ENCODE measurements at places on chromosomes 3 and 15. TPM values are rescaled to one million over a fixed set of nuclear protein-coding genes. Genes with fewer than 3 reads are reported as not detected.

TPRG1 gene
- 1.5 TPM for total RNA-seq

CCDC54 gene
- not detected for total RNA-seq

GMNC gene
- total RNA-seq: 2.2 TPM

PDZRN3 gene
- total RNA-seq: 114 TPM

CD200R1 gene
- total RNA-seq: 0.82 TPM

FBXO40 gene
- total RNA-seq: 245 TPM

PIERCE2 gene
- total RNA-seq: 8.7 TPM

FOXL2 gene
- total RNA-seq: not detected

CXCR6 gene
- 0.33 TPM for total RNA-seq

COPG1 gene
- total RNA-seq: 86.1 TPM

ZNF385D gene
- total RNA-seq: 2.3 TPM

ANKUB1 gene
- total RNA-seq: not detected

TUSC2 gene
- total RNA-seq: 32.9 TPM

PLSCR2 gene
- not detected for total RNA-seq

SLC51A gene
- not detected for total RNA-seq

NOX5 gene
- not detected for total RNA-seq

CD86 gene
- 3.6 TPM for total RNA-seq

LEKR1 gene
- total RNA-seq: 0.71 TPM

SERPINI2 gene
- 0.41 TPM for total RNA-seq

ARNT2 gene
- 3.6 TPM for total RNA-seq

SRGAP3 gene
- 10.3 TPM for total RNA-seq

CYP19A1 gene
- 0.60 TPM for total RNA-seq

MED12L gene
- 0.82 TPM for total RNA-seq

CHCHD4 gene
- 37.6 TPM for total RNA-seq

DHX30 gene
- total RNA-seq: 49.8 TPM

ONECUT1 gene
- not detected for total RNA-seq
